ENCODE measurements at places on chromosomes 13 and 19. TPM values are rescaled to one million over a fixed set of nuclear protein-coding genes. Genes with fewer than 3 reads are reported as not detected.

RUBCNL gene
- total RNA-seq = not detected

ADGRL1 gene
- 3.7 TPM for total RNA-seq

ZIC5 gene
- total RNA-seq = not detected

CYP4F11 gene
- total RNA-seq = not detected

Data from endothelial cell of coronary artery (primary cell).